IMR-90 (cell line): ENCODE measurements at places on chromosomes 4 and X. TPM values are rescaled to one million over a fixed set of nuclear protein-coding genes. Genes with fewer than 3 reads are reported as not detected.

Gene CSAG2
- not detected in 2 replicates for total RNA-seq

Gene HERC6
- total RNA-seq = 0.83 and 1.6 TPM in 2 replicates

Gene SMR3B
- total RNA-seq = not detected in 2 replicates

Gene HPSE
- total RNA-seq = under 0.01 and 0.28 TPM in 2 replicates

Gene EPGN
- 0.18 TPM in 1 of 2 replicates, not detected in the other for total RNA-seq

Gene EDNRA
- 6.5 and 7.8 TPM in 2 replicates for total RNA-seq
